Stimulated activated CD8-positive, alpha-beta memory T cell treated with anti-CD3 and anti-CD28 coated beads, Interleukin-4, amount 100 ng/mL, for 1 hour (primary cell): ENCODE measurements at places on chromosomes 1 and 21.

DNA sequence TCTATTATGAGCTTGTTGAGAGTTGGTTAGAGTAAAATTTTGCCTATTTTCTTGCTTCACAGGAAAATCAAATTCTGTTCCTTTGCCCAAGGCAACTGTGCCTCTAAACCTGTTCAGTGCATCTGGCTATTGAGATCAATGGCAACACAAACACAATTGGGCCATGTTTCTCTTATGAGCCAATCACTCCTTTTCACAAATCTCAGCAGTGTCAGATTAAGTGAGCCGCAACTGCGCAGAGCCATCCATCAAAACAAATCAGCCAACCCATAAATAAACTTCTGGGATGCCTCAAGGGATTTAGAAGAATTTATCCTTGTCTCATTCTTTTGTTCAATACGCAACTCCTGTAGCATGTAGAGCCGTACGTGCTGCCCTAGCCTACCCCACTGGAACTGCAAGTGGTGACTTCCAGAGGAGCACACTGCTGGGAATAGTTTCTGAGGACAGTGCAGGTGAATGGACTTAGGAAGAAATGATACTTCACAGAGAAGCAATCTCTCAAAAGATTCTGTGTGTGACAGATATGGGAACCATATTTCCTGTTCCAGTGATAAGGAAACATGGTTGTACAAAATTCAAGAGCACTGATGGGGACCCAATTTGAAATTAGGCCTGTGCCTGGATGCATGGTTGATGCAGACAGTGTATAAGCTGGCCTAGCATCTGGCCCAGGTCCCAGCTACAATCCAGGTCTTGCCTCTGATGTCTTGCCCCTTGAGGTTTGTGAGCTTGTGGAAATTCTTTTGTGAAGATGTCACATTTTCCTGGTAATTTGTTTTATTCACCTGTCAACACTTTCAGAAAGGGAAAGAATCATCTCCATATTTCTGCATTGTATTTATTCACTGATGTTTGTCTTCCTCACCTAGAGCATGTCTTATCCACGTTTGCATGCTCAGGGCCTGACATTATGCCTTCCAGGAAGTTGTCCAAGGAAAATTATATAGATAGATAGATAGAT is 166.2 kb downstream of the URB2 start:
- DNase-seq = no peak

DNA sequence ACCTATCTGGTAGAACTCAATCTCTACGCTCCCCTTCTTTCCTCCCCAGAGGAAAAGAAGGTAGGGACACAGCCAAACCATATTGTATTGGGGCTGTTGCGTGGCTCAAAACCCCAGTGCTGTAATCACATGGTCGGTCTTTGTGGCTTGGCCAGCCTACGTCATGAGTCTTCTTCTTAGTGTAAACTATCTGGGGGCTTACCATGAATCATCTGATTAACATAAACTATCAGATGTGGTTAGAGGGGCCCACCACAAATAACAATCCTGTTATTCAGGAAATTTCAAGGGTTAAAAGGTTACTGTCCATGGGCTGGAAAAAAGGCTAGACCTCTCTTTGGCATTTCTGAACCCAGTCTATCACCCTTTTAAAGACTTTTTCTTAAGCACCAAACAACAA is 49.5 kb upstream of the GPR52 start:
- DNase-seq = no peak

GRCh38 chr1:29657816-29658215 is 421.5 kb downstream of the PTPRU start:
- DNase-seq = no peak

GRCh38 chr1:59079434-59080140 is 217.3 kb upstream of the FGGY start:
- DNase-seq = no peak

- no peak for DNase-seq
Observed at GRCh38 chr1:234120327-234120944, 216.0 kb downstream of the SLC35F3 start.

DNA sequence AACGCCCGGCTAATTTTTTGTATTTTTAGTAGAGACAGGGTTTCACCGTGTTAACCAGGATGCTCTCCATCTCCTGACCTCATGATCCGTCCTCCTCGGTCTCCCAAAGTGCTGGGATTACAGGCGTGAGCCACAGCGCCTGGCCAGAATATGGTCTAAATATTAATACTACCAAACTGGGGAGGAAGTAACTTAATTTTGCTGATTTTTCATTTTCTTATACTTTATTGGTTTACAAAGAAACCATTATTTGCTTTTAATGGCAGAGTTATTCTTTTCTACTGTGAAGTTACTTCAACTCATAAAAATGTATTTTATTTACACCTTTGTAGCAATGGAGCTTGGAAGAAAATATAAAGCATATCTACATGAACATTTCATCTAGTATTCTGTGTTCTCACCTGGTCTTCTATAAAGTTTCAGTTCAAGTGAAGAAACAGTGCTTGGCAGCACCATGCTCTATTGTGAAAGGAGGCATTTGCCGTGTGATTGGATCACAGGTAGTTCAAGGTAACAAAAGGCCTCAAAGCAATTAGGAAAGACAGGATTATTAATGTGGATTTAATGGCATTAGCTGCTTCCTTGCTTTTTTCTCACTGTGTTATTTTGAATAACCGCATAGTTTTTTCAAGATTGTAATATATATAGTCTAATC is 13.6 kb downstream of the GBP1 start:
- DNase-seq = no peak

DNA sequence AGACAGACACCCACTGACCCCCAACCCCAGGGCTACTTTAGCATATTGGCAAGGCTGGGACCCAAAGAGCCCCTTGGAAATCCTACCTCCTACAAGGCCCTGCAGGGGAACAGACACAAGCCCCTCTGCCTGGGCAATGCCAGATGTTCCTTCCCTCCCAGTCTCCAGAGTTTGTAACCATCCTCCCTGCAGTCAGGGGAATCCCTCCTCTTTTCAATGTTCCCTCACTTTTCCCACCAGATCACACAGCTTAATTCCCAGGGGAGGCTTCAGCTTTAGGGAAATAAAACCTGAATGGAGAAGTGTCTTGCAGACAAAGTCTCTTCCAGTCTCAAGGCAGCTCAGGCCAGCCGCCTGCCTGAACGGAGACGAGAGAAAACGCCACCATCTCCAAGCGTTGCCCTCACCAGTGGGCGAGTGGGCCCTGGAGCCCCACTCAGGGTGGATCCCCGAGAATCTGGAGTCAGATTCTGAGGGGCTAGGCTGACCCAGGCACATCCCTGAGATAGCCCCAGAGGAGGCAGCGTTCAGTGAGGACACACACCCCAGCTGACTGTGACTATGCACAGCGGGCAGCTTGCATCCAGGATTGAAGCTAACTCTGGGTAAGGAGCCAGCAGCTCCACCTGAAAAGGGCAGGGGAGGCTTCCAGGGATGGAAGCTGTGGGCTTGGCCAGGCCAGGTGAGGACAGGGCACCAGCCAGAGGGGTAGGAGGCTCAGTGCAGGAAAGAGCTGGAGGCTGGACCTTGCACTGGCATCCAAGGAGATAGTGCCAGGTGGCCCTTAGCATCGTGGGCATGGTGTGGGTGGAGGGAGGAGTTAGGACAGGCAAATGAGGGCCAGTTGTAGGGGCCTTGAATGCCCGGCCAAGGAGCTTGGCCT is 44.0 kb upstream of the ZC3H12A start:
- DNase-seq = no peak

DNA sequence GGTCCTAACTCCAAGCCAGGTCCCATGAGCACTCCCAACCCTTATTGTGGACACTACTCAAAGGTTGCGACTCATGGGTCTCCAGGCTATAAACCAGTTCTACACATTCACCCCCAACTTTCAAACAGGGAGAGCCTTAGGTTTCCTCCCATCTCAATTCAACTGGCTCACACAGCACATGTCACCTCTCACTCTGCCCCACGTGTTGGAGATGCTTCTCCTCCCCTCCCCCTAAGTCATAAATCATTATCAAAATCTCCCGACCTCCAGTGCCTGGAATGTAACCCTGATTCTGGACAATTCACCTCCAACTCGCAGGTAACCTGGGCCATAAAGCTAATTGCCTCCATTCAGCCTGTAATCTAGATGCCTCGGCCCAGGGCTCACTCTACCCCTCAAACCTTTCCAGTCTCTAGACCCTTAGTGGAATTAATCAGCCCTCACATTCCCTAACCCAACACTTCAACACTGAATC is 595 bp downstream of the AK2 start:
- DNase-seq = no peak

DNA sequence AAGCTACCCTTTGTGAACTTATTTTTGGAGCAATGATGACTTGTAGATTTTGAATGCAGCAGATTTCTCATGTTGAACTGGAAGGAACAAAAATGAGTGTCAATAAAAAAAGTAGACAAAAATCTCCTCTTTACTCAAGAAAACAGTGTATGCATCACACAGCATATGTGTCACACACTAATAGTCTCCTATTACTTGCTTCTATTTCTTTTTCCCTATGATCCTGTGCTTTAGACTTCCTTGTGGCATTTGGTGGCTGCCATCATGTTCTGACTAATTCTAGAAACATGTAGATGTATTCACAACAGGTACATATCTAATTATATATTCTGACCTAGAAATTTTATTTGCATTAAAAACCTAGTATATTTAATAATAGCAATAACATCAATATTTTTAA is 14.3 kb downstream of the RC3H1 start:
- DNase-seq = no peak
